ENCODE measurements at places on chromosomes 3 and 15.

DNA sequence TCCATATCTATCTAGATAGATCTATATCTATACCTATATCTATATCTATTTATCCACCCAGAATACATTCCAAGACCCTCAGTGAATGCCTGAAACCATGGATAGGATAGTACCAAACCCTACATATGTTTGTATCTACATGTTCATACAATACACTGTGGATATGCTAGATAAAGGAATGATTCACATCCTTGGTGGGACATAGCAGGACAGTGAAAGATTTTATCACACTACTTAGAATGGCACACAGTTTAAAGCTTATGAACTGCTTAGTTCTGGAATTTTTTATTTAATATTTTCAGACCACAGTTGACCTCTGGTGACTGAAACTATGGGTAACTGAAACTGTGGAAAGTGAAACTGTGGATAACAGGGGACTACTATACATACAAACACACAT lies 198.8 kb upstream of the TTC14 start:
- no peak for DNase-seq

- no peak for DNase-seq
Measured at GRCh38 chr15:35003928-35004327, 15.8 kb upstream of the ZNF770 start.

DNA sequence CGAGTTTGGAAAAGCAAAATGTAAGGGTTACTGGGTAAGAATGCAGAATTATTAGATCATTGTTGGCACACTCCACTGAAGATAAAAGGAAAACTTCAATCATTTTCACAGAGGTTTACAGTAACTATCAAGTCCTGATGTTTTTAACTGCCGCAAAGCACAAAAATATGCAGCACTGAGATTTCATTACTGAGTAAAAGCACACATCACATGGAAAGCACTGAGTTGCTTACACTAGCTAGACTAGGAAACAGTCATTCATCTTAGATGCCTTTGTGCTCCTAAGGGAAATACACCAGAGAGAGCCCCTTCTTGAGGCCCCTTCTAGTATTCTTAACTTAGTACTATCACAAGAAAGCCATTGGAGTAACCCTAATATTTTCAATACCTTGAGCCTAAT lies 11.8 kb upstream of the P2RY1 start:
- no peak for DNase-seq

DNA sequence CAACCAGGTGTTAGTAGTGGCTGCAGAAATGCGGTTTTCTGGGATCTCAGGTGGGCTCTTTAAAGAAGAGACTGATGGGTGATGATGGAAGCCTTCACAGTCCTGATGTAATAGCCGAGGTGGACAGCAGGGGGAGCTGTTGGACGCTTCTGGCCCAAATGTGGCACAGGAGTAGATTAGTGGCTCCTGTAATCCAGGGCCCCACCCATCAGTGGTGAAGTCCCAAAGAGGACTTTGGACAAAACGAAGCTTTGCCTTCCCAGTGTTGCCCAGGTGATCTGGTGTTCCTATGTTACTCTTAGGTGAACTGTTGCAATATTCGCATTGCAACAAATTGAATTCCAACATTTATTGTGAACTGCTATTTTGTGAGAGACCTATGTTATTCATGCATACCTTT lies 31.8 kb upstream of the MYZAP start:
- DNase-seq = peak; percentile 52

DNA sequence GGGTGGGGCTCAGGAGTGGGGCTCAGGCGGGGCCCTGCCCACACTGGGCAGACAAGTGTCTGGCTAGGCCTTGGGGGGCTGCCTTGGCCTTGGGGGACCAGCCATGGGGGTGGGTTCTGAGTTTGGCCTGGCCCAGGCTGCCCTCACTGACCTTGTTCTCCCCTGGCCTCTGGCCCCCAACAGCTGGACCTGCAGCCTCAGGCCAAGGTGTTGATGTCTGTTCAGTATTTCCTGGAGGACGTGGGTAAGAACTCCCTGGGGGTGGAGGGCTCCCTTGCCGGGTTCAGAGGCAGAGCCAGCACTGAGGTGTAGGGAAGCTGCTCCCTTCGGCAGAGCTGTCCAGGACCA lies 20.0 kb downstream of the PRKCD start:
- no peak for DNase-seq

DNA sequence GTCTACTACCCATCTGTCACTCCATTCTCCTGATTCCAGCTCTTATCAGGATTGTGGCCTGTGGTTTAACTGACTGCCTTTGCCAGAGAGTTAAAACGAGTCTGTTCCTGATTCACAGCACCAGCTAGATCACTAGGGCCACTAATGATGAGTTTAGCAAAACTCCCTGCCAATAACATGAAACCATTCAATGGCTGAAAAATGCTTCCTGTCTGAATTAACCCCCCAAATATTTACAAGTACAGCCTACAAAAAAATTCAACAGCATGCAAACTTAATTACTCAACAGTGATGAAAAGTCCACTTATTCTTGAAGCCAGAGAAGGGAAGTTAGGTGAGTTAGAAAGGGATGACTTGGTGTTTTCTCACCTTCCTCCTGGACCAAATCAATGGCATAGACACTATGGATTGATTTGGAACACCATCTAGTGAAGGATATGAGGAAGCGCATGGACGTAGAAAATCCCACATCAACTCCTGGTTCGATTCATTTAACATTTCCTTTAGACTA lies 141.4 kb downstream of the TGFBR2 start:
- DNase-seq = no peak

DNA sequence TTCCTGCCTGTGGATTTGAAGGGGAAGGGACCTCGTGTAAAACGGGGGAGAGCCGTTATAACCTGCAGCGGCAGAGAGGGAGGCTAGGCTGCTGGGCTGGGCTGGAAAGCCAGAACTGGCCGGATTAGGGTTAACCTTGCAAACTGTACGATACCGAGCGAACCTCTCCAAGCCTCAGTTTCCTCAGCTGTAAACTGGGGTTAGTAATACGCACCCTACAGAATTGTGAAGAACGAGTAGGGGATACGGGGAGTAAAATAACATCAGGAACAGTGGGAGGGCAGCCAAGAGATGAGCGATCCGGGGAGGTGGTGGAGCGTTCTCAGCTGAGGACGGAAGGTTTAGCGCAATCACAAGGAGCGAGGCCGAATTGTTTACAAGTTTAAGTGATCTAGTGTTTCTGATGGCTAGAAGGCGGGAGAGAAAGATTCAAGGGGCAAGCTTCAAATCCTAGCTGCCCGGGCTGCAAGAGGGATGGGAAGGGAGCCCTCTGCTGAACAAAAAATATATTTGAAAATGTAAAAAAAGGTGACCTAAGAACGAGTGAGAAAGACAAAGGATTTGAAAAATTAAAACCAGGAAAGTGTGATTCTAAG lies 768 bp upstream of the SEMA5B start:
- DNase-seq = no peak
